ENCODE measurements at places on chromosomes 3 and 15.

DNA sequence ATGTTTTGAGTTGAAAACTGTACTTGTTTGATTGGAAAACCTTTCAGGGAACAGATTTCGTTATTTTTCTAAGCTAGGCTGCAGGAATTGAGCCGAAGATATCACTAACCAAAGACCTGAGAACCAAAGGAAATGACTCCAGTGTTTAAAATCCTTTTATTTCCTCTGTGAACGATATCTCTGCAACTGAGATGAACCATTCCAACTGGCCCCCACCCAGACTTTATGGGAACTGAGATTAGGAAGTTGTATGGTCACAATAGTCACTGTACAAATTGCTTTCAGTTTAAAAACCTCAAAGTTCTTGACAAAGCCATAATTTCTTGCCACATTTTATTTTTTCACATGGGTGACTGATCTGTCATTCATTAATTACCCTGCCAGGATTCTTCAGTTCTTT is 232.4 kb downstream of the RBMS3 start:
- peak overlapping the region; percentile 25 for H3K27ac ChIP-seq
- H3K4me1 ChIP-seq, result peaks cover 42% of the 10 kb centered on the region
- no peak overlapping the region for H3K4me3 ChIP-seq
- H3K27me3 ChIP-seq, result no peaks in the 10 kb centered on the region

- no peaks in the 10 kb centered on the region for H3K27me3 ChIP-seq
- DNase-seq, result no peak
- H3K4me3 ChIP-seq, result no peak overlapping the region
- H3K36me3 ChIP-seq, result peaks cover 51% of the 10 kb centered on the region
Measured at GRCh38 chr15:85120351-85121113, 138.9 kb downstream of the PDE8A start.

DNA sequence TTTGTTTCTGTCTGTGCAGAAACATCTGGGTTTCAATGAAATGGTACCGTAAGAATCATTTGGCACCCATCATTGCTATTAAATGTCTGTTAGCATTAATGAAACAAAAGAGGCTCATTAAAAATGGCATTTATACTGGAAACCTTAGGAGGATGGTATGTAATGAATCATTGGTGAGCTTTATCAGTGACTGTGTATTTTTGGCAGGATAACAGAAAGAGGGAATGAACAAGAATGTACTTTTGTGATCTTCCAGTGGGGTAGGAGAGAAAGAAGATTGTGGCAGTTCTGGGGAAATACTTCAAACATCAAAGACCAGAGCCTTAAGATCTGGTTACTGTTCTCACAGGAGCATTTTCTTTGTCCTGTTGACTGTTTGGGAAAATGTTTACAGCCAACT is 4.7 kb upstream of the DCBLD2 start:
- H3K27ac ChIP-seq, result peak overlapping the region; percentile 11
- peaks cover 26% of the 10 kb centered on the region for H3K4me1 ChIP-seq
- no peak for DNase-seq
- H3K36me3 ChIP-seq, result peaks cover 5% of the 10 kb centered on the region

GRCh38 chr3:73681610-73682009 is 56.9 kb upstream of the PDZRN3 start:
- no peak overlapping the region for H3K4me3 ChIP-seq
- H3K27ac ChIP-seq, result no peak overlapping the region
- no peak for DNase-seq
- H3K4me1 ChIP-seq, result peaks cover 4% of the 10 kb centered on the region
- H3K36me3 ChIP-seq, result no peaks in the 10 kb centered on the region

DNA sequence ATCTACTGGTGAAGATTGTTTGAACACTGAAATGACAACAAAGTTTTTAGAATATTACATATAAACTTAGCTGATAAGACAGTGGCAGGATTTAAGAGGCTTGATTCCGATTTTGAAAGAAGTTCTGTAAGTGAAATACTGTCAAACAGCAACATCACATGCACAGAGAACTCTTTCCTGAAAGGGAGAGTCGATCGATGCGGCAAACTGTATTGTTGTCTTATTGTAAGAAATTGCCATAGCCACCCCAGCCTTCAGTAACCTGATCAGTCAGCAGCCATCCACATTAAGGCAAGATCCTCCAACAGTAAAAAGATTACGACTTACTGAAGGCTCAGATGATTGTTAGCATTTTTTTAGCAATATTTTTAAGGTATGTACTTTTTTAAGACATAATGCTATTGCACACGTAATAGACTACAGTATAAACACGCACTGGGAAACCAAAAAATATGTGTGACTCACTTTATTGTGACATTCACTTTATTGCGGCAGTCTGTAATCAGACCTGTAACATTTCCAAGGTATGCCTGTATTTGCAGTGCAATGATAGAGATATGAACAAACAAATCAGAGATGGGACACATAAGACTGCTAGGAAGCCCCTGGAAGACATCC is 225.6 kb upstream of the UBE2E1 start:
- no peaks in the 10 kb centered on the region for H3K27me3 ChIP-seq
- no peak overlapping the region for H3K4me3 ChIP-seq
- DNase-seq, result no peak
- H3K27ac ChIP-seq, result no peak overlapping the region
- H3K4me1 ChIP-seq, result peaks cover 16% of the 10 kb centered on the region
- peaks cover 2% of the 10 kb centered on the region for H3K36me3 ChIP-seq

- peaks cover 2% of the 10 kb centered on the region for H3K36me3 ChIP-seq
- no peak overlapping the region for H3K4me3 ChIP-seq
- peaks cover 51% of the 10 kb centered on the region for H3K4me1 ChIP-seq
- H3K27me3 ChIP-seq, result no peaks in the 10 kb centered on the region
- DNase-seq, result no peak
- peak overlapping the region; percentile 94 for H3K27ac ChIP-seq
Measured at GRCh38 chr3:150105886-150106612, 135.4 kb upstream of the PFN2 start.

DNA sequence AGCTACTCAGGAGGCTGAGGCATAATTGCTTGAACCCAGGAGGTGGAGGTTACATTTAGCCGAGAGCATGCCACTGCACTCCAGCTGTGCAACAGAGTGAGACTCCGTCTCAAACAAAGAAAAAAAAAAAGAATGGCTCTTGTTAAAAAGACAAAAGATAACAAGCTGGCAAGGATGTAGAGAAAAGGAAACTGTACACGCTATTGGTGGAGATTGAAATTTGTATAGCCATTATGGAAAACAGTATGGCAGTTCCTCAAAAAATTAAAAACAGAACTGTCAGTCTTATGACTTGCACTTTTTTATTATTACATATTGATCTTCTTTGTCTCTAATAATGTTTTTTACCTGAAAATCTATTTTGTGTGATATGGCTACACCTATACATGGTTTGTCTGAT is 41.9 kb downstream of the MEX3B start:
- H3K27ac ChIP-seq, result no peak overlapping the region
- H3K36me3 ChIP-seq, result peaks cover 5% of the 10 kb centered on the region
- no peak for DNase-seq

- H3K27me3 ChIP-seq, result peaks cover 2% of the 10 kb centered on the region
- H3K36me3 ChIP-seq, result no peaks in the 10 kb centered on the region
- H3K4me1 ChIP-seq, result peaks cover 6% of the 10 kb centered on the region
- H3K27ac ChIP-seq, result no peak overlapping the region
- H3K4me3 ChIP-seq, result no peak overlapping the region
Measured at GRCh38 chr3:133849346-133849745, 43.7 kb downstream of the SRPRB start.

Data from osteocyte (in vitro differentiated cells).